ENCODE measurements at places on chromosomes 2 and 18.
A peak's percentile ranks its signal among the peaks of the same experiment; 100 is the strongest.

- DNase-seq: no peak
Observed at GRCh38 chr2:232798187-232798586, 21.8 kb upstream of the KCNJ13 start.

- no peak for DNase-seq
Observed at GRCh38 chr18:72866442-72866900, 1.3 kb downstream of the NETO1 start.

DNA sequence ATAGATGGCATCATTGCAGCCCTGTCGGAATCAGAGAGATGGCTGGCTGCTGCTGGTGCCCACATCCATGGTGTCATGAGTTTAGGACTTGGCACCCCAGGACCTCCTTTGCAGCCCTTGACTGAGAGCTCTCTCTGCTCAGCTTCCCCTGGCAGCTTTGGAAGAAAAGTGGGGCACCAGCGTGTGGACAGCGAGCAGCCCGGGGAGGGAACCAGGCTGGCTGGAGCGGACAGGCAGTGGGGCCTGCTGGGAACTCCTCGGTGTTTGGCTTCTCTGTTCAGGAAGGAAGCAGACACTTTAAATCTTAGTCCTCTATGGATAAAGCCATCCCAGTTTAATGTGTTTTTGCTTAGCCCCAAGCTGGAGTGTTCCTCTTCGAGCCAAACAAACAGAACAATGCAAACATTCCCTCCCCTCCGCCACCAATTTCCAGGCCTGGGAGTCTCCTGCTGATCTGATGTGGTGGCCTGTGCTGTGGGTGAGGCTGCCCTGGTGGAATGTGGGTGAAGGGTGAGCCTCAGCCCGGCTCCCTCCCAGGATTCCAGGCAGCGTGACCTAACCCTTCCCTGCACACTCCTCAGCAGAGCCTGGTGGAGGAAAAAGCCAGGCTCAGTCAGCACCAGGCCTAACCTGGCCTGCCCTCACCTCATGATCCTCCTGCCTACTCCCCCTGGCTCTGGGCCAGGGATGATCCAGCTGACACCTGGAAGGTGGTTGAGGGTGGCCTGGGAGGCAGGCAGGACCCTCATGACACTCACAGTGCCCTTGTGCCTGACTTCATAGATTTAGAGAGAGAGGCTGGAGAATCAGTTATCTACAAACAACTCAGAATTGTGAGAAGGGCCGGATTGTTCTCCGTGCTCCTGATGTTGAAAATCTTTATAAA, 21.6 kb upstream of the ITGB6 start:
- peak; percentile 24 for DNase-seq

DNA sequence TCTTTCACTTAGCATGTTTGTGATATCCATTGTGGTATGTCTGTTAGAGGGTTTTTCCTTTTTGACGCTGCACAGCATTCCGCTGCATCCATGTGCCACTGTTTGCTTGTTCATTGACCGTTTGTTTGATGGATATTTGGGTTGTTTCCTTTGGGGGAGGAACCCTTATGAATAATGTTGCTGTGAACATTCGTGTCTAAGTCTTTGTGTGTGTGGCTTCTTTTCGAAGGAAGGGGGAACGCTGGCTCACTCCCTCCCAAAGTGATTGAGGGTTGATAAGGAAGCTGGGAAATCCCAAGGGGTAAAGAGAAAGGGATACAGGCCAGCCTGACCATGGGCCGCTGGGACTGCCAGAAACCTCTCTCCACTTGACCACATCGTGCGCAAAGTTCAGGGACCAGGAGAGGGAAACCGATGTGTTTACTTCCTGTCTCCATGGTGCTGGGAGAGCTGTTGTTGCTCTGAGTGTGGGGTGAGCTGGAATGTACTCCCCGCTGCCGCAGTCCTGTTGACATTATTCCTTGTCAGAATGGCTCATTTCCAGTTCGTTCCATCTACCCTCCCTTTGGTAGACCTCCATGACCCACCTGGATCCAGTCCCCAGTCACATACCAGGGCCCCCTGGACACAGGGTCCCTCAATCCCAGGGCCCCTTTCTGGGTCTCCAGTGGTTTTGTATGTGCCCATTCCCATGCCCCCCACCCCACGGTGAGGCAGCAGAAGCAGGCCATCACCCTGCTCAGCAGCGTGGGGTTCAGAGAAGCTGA, 39.6 kb downstream of the HS1BP3 start:
- DNase-seq: no peak

GRCh38 chr2:239710953-239711861, 310.4 kb upstream of the HDAC4 start:
- no peak for DNase-seq

DNA sequence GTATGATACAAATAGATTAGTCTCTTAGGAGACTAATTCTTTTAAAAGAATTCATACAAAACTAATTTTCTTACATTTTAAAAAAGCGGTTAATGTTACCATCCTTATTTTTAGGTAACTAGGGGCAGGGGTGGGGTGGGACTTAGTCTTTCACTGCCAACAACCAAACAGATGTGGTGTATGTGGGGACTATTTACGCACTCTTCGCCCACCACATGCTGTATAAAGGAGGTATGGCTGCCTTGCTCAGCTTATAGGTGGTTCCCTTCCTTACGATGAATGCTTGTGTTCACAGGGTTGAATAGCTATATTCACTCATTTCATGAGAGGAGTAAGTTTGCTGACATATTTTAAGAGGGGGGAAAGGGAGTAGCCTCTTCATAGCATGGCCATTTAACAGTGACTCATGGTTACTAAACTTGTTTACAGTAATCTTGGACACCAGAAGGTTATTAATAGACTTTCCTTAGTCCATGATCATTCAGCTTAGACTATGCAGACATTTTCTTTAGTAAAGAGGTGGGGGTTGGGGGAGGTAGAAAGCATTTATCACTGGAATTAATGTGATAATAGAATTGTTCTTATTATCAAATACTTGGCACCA, 61.8 kb downstream of the CAB39 start:
- DNase-seq: peak; percentile 51

- DNase-seq: no peak
Observed at GRCh38 chr2:131127981-131128380, 22.8 kb downstream of the PLEKHB2 start.

DNA sequence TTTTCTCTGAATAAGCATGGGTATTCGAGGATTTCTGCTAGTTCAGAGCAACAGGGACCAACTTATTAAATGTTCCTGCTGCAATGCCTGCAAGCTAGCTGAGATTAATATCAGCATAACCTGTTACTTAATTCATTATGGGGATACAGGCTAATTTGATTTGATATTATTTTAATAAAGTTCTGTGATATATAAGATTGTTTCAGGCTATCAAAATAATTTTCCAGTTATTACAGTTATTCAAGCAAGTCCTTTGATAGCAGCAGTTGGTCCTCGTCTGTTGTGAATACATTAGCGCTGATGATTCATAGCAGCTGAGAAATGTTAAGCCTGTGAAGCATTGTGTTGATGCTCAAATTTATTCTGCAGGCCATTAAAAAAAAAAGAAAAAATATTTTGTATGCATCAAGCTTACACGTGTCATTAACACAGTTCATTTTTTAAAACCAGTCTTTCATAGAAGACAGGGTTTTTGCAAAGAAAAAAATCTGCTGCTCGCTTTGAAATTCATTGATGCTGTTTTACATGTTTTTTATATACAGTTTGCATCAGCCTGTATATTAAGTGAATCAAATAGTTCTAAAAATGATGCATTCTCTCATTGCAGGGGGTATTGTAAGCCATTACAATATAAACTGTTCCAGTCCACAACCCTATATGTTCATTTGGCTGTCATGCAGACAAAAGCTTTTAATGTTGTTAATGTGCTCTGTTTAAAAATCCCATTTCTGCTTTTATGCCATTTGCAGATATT, 482.5 kb downstream of the BCL11A start:
- DNase-seq: no peak

- no peak for DNase-seq
Observed at GRCh38 chr2:130363479-130363878, 7.6 kb downstream of the PTPN18 start.

GRCh38 chr2:147440734-147441133, 404.1 kb upstream of the ACVR2A start:
- DNase-seq: no peak

DNA sequence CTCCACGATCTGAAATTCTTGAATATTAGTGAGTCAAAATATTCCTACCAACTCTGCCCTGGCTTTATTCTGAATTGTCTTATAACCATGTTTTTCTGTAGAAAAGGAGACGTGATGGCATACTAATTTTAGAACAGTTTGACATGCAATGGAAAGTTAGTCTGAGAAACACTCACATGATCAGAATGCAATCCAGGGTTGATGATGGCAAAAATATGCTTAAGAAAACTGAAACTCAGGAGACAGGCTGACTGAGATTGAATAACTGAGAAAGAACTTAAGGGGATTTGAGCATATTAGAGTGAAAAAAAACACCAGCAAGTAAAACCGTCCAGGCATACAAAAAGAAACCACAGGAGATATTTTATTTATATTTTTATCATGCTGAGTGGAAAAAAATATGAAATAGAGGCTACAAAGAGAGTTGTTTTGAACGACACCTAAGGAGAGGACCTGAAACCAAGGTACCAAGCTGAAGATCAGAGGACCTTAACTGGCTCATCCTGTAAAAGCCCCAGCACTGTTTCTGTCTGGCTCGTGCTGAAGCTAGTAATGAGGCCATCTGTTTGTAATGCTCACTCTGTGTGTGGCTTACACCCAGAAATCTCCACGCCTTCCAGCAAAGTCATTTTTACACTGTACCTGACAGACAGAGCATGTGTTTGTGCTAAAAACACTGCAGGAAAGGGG, 437.2 kb upstream of the PKDCC start:
- peak; percentile 77 for DNase-seq

DNA sequence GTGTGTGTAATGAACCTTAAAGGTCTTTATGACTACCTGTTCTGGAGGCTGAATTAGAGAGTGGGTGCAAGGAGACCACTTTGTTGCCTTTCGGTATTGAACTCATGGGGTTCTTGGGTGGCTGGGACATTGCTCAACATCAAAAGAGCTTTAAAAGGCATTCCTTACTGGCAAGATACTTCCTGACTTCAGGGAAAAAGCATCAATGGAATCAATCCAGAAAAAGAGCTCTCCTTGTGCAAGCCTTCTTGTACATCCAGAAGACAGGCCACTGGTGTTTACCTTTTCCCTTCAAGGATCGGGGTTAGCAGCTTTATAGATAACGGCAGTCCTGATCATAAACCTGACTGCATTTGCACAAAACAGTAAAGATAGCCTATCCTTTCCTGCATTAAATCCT, 9.5 kb downstream of the PNO1 start:
- DNase-seq: no peak

- DNase-seq: no peak
Observed at GRCh38 chr2:5539282-5540165, 152.7 kb upstream of the SOX11 start.

DNA sequence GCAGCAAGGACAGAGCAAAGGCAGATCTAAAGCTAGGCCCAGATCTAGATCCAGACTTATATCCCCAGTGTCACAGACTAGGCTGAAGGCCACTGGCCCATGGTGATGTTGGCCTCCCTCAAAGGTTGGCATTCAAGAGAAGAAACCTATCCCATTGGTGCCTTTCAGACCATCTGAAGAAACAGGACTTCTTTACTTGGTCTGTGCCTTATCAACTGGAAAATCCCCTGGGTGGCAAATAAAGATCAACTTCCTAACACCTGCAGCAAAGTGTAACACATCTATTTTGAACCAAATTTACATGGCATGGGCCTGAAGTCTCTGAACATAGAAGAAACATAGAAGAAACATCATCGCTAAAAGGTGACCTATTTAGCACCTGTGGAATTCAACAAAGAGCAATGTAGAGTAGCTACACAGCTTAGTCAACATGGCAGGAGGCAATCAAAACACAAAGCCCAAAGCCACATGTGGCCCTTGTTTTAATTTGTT, 35.8 kb downstream of the METTL4 start:
- no peak for DNase-seq

- no peak for DNase-seq
Observed at GRCh38 chr18:35215026-35215425, 25.8 kb upstream of the ZNF397 start.

- no peak for DNase-seq
Observed at GRCh38 chr2:34093790-34094189, 494.7 kb upstream of the FAM98A start.

DNA sequence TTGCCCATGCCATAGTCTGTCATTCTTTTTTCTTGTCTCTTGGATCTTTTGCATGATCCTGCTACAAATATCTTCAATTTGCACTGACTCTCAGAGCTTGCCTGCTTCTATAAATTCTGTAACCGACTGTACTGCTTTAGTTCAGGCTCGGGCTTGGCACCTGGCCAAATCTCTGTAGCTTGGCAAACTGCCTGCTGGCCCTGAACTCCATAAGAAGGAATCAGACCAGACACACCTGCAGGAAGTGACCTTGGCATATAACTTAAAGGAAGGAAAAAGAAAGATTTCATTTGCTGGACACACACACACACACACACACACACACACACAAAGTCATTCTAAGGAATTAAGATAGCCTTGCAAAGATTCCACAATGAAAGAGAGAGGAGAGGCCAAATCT, 291.2 kb upstream of the DDX18 start:
- no peak for DNase-seq

GRCh38 chr2:158273791-158274190, 172.1 kb downstream of the UPP2 start:
- DNase-seq: no peak

GRCh38 chr2:127410871-127411652, 7.2 kb upstream of the PROC start:
- peak; percentile 8 for DNase-seq

DNA sequence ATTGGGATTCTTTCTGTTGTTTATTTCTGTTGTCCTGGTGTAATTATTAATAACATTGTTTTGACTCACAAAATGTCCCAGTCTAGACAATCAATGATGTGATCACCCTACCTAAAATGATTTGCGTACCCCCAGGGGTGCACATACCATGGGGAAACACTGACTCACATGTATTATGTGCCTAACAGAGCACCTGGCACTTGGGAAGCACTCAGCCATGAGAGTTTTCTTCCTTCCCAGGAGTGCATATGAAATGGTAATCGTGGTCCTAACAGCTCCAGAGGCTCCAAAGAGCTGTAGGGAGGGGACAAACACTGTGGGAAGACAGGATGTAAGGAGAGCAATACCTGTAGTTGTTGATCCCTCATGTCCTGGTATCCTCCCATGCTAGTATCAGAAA, 187.8 kb upstream of the ERBB4 start:
- DNase-seq: no peak

DNA sequence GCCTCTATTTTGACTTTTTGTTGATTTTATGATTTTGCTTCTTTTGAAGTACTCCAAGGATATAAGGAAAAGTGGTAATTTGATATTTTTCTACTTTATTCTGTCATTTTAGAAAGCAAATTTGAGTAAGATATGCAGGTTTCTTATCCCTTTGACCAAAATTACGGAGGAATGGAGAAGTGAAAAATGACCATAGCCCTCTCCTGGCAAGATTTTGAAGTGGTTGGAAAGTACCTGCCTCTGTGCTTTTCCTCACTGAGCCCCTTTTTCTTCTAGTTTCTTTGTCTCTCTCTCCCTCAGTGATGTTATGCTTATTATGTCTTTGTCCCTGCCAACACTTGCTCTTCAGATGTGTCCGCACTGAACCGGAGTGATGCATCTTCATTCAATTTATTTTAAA, 898.1 kb downstream of the EPHA4 start:
- no peak for DNase-seq

Measured in amniotic stem cell (primary cell).